Foreskin melanocyte (primary cell): ENCODE measurements at places on chromosomes 4 and X.
A peak's percentile ranks its signal among the peaks of the same experiment; 100 is the strongest.

DNA sequence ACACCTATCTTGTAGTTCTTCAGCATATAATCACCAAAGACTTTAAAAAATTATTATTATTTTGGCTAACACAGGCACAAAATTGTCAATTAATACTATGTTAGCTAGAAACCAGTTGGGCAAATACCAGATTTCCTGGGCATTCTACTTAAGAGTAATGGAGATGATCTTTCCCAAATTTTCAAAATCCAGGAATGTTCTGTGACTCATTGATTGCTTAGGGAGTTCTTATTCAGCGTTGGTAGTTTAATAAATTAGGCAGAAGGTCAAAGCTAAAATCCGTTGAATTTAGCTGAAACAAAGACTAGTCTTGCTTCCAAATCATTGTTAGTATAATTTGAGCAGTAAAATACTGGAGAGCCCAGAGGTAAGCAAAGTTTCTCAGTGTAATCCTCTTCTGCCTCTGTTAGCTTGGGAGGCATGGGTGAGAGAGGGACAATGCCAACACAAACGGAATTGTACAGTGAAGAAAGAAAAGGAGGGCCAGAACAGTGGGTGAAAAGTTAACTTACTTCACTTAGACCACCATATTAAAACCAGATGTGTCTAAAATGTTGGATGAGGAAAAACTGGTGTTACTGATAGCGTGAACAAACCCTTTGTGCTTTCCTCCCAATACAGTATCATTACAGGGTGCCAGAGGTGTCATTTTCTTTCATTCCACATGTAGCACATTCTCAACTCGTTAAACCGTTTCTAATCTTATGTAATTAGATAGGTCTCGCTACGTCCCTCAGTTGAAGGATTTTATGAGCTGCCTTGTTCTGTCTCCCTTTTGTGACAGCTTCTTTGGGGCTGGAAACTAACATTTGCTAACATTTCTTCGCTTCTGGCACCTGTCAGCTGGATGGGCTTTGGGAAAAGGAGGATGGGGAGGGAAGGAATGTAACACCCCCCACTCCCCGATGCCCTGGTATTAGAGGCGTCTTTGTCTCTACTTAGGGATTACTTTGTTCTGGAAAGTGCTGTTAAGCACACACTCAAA is 87.4 kb upstream of the CITED1 start:
- DNase-seq: no peak

DNA sequence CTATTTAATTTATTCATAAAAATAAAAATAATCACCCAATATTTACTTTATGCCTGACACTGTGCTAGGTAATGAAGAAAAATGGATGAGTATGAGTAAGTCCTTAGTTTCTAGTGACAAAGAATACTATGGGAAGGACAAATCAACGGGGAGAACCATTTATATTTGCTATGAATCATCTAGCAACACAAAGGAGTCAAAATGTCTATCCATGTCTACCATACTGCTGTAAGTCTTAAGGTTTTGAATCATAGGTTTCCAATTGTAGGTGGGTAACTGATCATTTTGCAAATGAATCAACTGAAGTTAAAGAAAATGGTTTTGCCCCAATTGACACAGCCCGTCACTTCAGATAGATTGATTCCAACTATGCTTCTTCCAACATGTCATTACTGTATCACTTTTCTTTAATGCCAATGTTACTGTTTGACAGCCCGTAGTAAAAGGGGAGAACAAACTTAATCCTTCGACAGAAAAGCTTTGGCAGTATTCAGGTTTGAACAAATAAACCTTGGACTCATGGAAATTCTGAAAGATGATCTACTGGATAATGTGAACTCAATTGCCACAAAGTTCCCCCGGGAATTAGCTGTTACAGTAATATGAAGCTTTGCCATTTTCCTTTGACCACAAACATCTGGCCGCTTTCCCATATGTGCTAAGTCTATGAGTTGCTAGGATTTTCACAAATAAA is 3.2 kb downstream of the TDO2 start:
- DNase-seq: peak; percentile 71

GRCh38 chrX:41739871-41740270 is 15.9 kb downstream of the GPR82 start:
- no peak for DNase-seq

DNA sequence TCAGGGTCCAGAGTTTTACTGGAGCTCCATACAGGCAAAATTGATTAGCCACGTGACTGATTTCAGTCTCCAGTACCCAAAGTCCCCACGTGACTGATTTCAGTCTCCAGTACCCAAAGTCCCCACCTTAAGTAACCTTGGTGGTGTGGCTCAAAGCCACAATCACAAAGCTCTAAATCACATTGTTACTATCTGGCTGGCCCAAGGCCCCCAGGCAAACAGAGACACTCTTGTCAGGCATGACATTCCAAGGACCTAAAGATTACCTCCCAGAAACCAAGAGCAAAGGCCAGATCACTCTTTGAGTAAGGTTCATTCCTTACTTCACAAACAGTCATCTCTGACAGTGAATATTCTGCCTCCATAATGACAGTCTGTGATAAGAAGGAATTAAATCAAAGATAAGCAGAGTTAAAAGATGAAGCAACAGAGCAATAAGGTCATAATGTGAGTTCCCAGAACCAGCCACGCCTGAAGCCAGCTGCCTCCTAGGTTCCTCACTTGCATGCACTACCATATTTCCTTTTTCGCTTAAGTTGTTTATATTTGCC is 78.5 kb downstream of the ANXA3 start:
- DNase-seq: no peak

DNA sequence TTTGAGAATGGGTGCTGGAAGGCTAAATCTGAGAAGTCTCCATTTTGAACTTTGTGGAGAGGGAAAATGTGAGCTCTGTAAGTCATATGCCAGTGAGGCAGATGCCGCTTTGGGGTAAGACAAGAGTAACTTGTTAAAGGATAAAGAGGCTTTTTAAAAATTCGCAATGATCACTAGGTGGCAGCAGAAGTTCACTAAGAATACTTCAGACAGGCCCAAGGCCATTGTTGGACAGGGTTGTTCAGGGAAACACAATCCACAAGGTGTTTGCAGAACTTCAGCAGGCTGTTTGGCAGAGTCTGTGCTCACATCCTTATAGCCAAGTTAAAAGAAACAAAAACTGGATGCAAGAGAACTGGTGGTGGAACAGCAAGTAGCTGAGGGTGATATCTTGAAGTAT is 13.7 kb upstream of the PIGA start:
- DNase-seq: peak; percentile 70

DNA sequence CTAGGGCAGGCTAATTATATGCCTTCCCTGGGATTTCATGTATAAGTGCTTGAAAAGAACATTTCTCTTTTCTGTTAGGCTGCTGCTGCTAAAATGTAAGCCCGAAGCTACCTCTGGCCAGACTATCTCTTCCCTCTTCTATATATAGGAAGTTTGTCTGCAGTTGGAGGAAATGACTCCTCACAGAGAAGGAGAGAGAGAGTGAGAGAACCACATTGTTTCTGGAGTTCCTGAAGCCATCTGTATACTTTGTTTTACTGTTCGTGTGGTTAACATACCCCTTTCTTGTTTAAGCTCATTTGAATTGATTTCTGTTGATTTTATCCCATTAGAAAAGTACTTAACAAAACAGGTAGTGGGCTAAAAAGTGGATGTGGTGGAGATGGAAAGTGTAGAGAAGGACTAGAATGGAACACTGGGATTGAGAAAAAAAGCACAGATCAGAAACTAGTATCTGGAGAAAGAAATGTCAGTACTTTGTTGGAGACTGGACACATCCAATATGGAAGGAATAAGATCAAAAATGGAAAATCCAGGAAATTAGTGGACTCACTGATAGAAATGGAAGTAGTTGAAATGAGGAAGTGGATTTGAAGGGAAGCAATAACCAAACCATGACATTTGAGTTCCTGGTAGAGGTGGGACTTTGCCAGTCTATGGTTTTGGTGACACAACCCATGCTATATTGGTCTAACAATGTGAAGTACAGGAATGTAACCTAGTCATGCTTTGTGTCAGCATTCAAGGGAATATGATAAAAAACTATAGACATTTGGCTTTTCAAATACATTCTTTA is 112.6 kb downstream of the TMA16 start:
- no peak for DNase-seq

DNA sequence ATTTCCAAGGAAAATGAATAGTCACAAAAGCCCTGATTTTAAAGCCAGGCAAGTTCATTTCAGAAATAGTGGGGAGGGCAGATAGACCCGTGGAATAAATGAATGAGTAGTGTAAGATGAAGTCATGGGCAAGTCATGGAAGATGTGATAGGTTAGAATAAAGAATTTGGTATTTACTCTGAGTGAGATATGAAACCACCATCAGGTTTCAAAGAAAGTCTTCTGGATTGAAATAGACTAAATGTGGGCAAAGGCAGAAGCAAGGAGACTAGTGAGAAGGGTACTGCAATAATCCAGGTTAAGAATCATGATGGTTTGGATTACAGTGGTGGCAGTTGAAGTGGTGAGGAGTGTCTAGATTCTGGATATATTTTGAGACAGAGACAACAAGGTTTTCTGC is 218.5 kb upstream of the AFF2 start:
- DNase-seq: no peak

GRCh38 chr4:15501941-15502340 is 32.3 kb downstream of the CC2D2A start:
- DNase-seq: no peak
